Uterine smooth muscle cell (primary cell): ENCODE measurements at places on chromosomes 6 and 20. TPM values are rescaled to one million over a fixed set of nuclear protein-coding genes. Genes with fewer than 3 reads are reported as not detected.

Gene MMP24
- 0.11 and 0.12 TPM in 2 replicates for total RNA-seq

Gene SNAI1
- total RNA-seq, result 0.11 and 0.12 TPM in 2 replicates

Gene RANBP9
- total RNA-seq, result 31.1 and 33.7 TPM in 2 replicates

Gene SUMO4
- 1.00 and 1.7 TPM in 2 replicates for total RNA-seq
